ENCODE measurements at places on chromosomes 12 and 14.

DNA sequence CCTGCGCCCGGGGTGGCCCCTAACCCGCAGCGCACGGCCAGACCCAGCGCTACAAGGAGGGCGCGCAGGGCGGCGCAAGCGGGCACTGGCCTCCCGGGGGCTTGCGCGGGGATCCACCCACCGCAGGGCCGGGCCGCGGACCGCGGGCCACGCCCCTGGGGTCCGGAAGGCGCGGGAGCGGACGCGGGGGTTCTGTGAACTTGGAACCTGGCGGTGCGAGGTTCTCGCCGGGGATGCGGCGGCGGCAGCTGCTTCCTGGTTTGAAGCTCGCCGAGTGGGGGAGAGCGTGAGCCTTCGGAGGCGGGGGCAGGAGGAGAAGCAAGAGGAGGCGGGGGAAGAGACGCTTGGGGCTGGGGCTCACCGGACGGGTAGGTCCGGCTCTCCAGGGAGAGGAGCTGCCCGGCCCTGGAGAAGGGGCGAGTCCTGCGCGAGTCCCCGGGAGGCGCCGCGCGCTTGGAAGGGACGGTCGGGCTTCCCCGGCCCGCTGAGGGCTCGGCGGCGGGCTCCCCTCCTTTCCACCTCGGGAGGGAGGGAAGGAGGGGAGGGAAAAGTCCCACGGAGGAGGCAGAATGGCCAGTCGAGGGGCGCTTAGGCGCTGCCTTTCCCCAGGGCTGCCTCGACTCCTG is at the start of gene PRKCH:
TSS of gene PRKCH (plus strand) at position 195 of the 626 bp plus-strand sequence. CDS start 523 bp downstream, outside the sequence.
- peak; percentile 68 for DNase-seq

DNA sequence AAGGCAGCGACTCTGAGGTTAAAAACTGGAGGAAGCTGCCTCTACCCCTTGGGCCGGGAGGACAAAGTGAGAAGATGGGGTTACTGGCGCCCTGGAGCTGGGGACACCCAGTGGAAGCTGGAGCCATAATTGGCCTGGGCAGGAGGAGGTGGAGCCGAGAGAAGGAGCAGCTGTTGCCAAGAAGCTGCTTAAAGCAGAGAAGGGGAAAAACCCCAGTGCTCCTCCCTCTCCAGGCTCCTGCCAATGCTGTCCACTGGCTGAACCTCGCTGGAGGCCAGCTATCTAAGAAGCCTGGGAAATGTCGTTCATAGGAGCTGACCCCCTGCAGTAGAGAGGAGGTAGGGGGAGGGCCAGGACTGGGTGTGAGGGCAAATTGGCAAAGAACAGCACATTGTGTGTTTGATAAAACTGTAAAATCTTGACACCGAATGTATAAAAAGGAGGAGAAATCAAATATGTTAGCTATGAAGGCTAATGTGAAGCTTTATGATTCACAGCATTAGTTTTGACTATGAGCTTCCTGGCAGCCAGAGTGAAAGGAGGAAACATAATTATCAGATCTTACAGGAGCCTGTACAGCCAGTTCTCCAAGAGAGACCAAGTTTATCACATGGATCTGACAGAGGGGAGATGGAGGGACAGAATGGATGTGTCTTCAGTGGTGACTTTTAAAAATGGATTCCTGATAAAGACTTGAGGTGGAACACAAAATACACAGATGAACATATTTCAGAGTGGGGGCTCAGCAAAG is 9.5 kb downstream of the HHIPL1 start:
- no peak for DNase-seq

DNA sequence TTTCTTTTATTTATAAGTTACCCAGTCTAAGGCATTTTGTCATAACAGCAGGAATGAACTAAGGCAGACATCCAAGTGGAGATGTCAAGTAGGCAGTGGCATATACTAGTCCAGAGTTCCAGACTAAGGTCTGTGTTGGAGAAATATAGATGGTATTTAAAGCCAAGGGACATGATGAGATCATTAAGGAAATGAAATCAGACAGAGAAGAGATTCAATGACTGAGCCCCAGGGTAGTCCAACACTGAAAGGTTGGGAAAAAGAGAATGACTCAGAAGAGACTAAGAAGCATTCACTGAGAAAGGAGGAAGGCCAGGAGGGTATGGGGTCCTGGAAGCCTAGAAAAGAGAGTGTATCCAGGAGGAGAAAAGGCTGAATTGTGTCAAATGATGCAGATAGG is 442.2 kb upstream of the CCDC196 start:
- DNase-seq, result no peak

DNA sequence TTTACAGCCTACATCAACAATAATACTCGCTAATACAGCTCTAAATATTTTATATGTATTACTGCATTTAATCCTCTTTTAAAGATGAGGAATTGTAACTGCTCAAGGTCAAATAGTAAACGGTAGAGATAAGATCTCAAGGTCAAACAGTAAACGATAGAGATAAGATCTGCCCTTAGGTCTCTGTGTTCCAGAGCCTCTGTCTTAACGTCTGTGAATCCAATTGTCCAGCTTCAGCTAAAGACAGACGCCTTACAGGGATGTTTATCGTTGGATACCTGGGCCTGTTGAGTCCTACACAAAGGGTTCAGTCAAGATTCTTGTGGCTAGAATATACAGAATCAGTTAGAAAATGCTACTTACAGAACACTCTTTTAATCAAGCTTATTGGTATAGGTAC is 20.0 kb downstream of the PYGL start:
- DNase-seq, result no peak

GRCh38 chr14:90201344-90201743 is 55.0 kb upstream of the PSMC1 start:
- no peak for DNase-seq

DNA sequence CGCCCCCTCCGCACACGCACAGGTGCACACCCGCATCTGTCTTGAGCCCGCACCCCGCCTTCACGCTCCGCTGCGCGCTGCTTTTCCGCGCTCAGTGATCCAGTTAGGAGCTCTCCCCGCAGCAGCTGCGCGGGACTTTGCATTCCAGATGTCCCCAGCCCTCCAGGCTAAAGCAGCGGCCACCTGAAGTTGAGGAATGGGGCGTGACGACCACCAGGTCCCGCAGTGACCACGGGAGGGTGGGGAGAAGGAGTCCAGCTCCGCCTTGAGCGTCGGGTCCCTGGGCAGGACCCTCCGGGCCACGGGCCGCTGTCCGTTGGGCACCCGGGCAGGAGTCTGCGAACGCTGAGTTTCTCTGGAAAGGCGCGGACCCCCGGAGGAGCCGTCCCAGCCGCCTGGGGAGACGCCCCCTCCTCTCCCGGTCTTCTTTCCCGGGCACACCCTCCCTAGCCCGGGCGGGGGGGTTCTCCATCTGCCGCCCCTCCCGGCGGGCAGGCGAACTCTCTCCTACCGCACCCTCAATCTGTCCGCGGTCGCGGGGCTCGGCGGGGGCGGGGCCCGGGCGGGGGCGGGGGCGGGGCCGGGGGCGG is 334 bp upstream of the TMEM132C start:
- DNase-seq, result no peak

GRCh38 chr12:113097716-113098440 is 37.7 kb downstream of the RASAL1 start:
- no peak for DNase-seq

GRCh38 chr12:132395192-132395907 is 66.0 kb upstream of the GALNT9 start:
- no peak for DNase-seq

DNA sequence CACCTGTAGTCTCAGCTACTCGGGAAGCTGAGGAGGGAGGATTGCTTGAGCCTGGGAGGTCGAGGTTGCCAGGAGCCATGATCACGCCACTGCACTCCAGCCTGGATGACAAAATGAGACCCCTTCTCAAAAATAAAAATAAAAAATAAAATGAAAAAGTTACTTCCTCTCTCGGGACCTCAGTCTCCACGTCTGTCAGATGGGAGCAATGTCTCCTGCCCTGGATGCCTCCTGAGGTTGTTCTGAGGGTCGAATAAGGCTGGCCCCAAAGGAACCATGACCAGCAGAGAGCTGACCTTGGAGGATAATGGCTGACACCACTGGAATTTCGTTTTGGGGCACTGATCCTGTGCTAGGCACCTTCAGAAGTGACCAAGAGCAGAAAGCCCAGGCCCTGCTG is 13.6 kb upstream of the RCOR1 start:
- no peak for DNase-seq

DNA sequence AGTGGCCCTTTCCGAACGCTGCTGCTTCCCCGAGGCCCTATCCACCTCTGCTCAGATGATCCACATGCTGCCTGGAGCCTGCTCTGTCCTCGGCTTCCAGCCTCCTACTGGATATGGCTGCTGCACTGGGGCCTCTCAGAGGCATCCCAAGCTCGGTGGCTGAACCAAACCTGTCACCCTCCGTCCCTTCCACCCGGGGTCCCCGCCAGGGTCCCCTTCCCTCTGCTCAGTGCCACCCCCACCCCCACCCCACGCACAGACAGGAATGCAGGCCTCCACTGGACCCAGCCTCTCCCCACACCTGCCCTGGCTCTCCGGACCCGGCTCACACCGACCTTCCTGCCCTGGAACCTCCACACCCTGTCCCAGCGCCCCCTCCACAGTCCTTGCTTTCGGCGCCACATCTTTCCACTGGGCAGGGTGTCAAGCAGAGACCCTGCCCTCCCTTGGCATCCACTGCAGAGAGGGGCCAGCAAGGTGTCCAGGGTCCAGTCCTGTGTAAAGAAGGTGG is 6.1 kb downstream of the CEP170B start:
- DNase-seq, result no peak

GRCh38 chr14:98633380-98633779 is 638.6 kb downstream of the BCL11B start:
- DNase-seq, result no peak

DNA sequence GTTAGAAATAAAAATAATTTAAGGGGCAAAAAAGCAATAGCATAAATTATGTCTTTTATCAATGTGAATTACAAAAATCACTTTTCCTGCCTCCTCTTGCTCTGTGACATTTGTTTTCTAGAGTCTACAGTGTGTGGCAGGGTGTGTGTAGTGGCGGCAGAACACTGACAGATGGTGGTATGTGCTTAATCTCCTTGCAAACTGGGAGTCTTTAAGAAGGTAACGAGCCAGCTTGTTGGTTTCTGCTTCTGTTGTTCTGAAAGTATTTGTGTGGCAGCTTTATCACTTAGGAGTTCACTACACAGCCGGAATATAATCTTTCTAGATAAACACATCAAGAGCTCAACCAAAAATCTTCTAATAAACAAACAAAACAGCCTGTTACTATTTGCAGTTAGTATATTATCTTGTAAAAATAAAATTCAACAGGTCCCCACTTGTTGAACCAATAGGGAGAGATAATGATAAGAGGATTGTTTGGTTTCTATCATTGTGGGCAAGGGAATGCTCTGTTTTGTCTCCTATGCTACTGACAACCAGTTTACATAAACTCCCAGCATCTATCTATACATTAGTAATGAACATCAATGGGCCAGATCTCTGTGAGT is 13.0 kb downstream of the CDKL1 start:
- DNase-seq, result no peak

- no peak for DNase-seq
These were observed 85.4 kb downstream of the CHGA start for GRCh38 chr14:93008381-93008780.

DNA sequence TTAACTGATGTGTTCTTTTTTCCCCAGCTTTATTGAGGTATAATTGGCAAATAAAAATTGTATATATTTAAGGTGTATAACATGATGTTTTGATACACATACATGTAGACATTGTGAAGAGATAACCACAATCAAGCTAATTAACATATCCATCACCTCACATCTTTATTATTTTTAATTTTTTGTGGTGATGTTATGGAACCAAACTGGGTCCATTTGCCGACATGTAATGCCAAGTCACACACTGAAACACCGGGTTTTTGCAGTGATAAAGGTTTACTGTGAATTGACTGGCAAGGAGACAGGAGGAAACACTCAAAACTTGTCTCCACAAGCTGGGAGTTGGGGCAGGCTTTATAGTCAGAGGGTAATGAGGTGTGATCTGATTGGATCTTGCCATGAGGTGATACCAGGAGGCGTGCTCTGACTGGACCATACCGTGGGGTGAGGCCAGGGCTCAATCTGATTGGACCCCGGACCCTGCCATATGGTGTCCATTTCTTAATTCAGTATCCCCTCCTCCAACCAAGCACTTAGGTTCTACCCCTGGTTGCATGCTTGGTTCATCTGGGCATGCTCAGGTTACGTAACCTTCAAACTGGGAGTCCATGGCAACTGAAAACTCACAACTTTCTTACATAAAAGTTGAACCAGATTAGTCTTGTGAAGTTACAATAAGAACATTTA is 11.8 kb upstream of the WSCD2 start:
- no peak for DNase-seq

DNA sequence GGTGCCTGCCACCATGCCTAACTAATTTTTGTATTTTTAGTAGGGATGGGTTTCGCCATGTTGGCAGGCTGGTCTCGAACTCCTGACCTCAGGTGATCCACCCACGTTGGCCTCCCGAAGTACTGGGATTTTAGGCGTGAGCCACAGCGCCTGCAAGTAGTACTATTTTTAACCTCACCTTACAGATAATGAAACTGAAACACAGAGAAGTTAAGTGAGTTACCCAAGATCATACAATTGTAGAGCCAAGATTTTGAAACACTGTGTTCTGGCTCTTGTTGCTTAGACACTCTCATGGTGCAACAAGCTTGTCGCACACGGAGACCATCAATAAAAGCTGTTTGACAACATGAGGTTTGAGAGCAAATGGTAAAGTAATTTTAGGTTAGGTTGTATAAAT is 159.1 kb upstream of the LMNTD1 start:
- no peak for DNase-seq

DNA sequence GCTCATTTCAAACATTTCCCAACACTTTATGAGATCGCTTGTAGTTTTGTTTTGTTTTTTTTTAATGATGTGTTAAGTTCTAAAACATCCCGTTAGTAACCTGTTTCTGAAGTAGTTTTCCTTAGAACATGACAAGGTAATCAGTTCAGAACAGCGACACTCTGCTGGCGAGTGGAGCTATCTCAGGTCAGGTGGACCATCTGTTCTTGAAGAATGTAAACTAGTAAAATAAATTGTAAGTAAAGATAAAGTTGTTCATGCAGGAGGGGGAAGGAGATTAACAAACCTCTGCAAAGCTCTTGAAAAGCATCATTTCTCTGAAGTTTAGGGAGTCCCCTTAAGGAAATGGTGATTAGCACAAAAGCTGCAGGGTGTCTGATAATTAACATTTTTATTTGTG is 71.9 kb upstream of the DACT1 start:
- no peak for DNase-seq

DNA sequence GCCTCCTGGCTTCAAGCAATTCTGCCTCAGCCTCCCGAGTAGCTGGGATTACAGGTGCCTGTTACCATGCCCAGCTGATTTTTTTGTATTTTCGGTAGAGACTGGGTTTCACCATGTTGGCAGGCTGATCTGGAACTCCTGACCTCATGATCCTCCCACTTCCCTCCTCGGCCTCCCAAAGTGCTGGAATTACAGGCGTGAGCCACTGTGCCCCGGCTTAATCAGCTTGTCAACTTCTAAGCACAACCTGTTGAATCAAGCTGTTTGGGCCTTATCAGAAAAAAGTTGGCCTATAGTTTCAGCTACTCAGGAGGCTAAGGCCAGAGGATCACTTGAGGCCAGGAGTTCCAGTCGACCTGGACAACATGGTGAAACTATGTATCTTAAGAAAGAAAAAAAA is 7.9 kb downstream of the MARK3 start:
- no peak for DNase-seq

GRCh38 chr12:6158255-6158654 is 33.8 kb upstream of the VWF start:
- DNase-seq, result no peak
